ENCODE measurements at places on chromosomes 13 and 19. TPM values are rescaled to one million over a fixed set of nuclear protein-coding genes. Genes with fewer than 3 reads are reported as not detected.

KIR2DL4 gene
- total RNA-seq, result not detected

- H3K27ac ChIP-seq, result peak overlapping the region; percentile 97
- peaks cover 13% of the 10 kb centered on the region for H3K36me3 ChIP-seq
- H3K27me3 ChIP-seq, result no peaks in the 10 kb centered on the region
Measured at GRCh38 chr13:46184277-46184699, 2.3 kb upstream of the LCP1 start.

FLT1 gene
- total RNA-seq, result 29.9 TPM

GRCh38 chr19:51166846-51167490, 24.9 kb downstream of the SIGLEC7 start:
- H3K4me1 ChIP-seq, result peaks cover 47% of the 10 kb centered on the region
- peak overlapping the region; percentile 50 for H3K27ac ChIP-seq
- peak; percentile 29 for DNase-seq
- H3K27me3 ChIP-seq, result peaks cover 14% of the 10 kb centered on the region

DNA sequence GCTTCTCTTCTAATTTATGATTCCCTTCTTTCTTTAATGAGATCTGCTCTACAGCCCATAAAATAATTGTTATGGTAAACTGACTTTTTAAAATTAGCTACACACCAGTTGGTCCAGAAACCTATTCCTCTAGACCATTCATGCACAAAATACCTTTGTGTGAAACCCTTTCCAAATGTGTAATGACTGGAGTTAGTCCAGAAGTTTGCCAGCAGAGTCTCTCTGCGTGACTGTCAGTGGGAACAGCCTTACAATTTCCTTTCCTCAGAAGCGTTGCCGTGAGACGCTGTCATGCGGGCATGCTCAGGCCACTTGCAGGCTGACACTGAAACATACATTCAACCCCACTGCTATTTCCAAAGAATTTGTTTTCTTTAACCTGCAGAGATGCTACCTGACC, 965.2 kb downstream of the PCDH9 start:
- no peak overlapping the region for H3K27ac ChIP-seq
- no peaks in the 10 kb centered on the region for H3K4me1 ChIP-seq
- no peak for DNase-seq

GRCh38 chr19:16457195-16457953, 14.4 kb downstream of the EPS15L1 start:
- no peak overlapping the region for H3K4me3 ChIP-seq
- no peak for DNase-seq
- H3K27ac ChIP-seq, result no peak overlapping the region
- H3K4me1 ChIP-seq, result peaks cover 16% of the 10 kb centered on the region
- no peaks in the 10 kb centered on the region for H3K27me3 ChIP-seq

DNA sequence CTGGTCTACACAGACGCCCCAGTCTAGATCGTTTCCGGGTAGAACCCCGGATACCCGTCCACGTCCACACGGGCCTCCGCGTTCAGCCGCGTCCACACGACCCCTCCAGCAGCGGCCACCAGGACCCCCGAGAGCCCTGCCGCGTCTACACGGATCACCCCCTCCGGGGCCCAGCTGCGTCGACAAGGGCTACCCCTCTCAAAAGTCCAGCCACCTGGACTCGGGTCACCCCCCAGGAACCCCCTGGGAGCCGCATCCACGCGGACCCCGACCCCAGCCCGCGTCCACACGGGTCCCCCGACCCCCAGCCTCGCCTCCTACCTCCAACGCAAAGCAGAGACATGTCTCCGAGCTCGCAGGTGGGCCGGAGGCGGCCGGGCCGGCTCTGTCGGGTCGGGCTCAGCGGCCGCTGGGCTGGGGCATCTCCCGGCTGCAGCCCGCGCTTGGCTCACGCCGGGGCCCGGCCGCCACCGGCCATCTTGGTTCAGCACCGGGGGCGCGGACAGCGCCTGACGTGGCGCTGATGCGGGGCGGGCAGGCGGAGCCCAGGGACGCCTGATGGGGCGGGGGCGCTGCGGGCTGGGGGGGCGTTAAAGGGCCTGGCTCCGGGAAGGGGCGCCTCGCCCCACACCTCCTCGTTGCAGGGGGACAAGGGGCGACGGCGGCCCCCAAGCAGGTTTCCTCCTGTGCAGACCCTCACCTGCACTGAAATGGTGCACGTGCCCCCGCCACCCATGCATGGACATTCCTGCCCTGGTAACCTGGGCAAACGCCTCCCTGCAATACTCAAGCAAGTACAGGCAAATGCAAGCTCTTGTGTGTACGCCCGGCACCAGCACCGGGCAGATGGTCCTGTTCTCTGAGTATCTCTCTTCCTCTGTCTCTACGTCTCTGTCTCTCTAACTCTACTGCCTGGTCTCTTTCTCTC, at the start of gene UNC13A:
Gene UNC13A, minus strand, starts transcription at position 498 of the 928 bp plus-strand sequence. Its CDS starts 155 bp downstream, at position 343.
- H3K27me3 ChIP-seq, result peaks cover 44% of the 10 kb centered on the region
- no peaks in the 10 kb centered on the region for H3K36me3 ChIP-seq
- peak; percentile 35 for DNase-seq
- peaks cover 6% of the 10 kb centered on the region for H3K4me1 ChIP-seq

DNA sequence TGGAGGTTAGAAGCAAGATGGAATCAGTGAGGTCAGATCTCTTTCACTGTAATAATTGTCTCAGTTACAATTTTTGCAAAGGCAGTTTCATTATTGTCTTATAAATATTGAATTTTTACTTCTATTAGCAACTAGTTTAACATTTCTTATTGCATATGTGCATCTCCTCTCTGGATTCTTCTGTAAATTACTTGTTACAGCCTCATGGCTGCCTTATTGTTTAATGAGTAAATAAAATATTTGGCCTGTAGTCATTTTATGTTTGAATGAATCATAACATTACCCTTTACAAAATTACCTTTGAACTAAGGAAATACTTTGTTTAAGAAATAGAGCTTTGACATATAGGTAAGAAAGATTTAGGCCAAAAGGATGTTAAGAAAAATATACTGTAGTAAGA, 212.4 kb downstream of the SLITRK6 start:
- H3K27ac ChIP-seq, result no peak overlapping the region
- no peak for DNase-seq
- no peak overlapping the region for H3K4me3 ChIP-seq

DNA sequence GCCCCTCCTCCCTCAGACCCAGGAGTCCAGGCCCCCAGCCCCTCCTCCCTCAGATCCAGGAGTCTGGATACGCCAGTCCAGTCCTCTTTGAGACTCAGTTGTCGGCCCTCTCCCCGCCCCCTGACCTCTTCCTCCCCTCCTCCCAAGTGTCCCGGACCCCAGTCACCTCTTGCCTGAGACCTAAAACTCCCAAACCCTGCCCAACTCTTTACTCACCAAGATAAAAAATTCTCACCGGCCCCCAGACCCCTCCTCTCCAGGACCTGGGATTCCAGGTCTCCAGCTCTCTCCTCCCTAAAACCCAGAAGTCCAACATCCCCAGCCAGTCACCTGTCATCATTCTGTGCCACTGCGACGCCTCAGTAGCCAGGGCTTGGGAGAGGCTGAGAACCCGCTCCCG, 1.4 kb upstream of the HSD17B14 start:
- no peaks in the 10 kb centered on the region for H3K36me3 ChIP-seq
- H3K27ac ChIP-seq, result no peak overlapping the region
- H3K4me3 ChIP-seq, result peak overlapping the region; percentile 34
- peaks cover 15% of the 10 kb centered on the region for H3K4me1 ChIP-seq
- H3K27me3 ChIP-seq, result peaks cover 2% of the 10 kb centered on the region
- DNase-seq, result no peak

Measured in activated T-helper 2 cell treated with anti-CD3 and anti-CD28 coated beads, Interferon-gamma antibody, Interleukin-2, Interleukin-4, amounts not matched to agents 10 μg/mL and 5 μg/mL and 100 μg/mL, durations not matched to agents 14 hours and 24 hours and 36 hours (primary cell).